ENCODE measurements at places on chromosomes 1 and 21. TPM values are rescaled to one million over a fixed set of nuclear protein-coding genes. Genes with fewer than 3 reads are reported as not detected.

IGSF21 gene
- 4.4 TPM for total RNA-seq

ST6GALNAC3 gene
- 46.8 TPM for total RNA-seq

TEDDM1 gene
- total RNA-seq = not detected

RHD gene
- 0.38 TPM for total RNA-seq

LRRC8C gene
- total RNA-seq = 20.1 TPM

- DNase-seq = no peak
Measured at GRCh38 chr1:54556110-54556509, 8.1 kb downstream of the ACOT11 start.

DNA sequence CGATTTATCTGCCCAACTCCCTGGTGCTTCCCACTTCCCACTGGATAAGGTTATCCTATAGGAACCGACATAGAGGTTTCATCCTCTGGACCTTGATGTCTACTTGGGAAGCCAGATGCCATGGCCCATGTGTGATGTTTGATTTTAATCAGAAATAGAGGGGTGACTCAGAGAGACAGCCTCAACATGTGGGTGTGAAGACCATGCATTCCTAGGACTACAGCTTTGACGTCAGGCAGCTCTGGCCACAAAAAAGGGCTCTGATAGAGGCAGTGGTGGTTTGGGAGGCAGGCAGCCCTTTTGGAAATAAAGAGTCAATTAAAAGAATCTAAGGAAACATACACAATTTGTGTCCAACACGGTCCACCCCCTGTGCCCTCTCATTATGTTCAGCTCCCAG, 5.2 kb upstream of the SH2D2A start:
- DNase-seq = no peak

- DNase-seq = no peak
Measured at GRCh38 chr1:246680696-246681130, 43.5 kb upstream of the SCCPDH start.

- no peak for DNase-seq
Measured at GRCh38 chr1:94792473-94793295, 27.5 kb upstream of the SLC44A3 start.

DNA sequence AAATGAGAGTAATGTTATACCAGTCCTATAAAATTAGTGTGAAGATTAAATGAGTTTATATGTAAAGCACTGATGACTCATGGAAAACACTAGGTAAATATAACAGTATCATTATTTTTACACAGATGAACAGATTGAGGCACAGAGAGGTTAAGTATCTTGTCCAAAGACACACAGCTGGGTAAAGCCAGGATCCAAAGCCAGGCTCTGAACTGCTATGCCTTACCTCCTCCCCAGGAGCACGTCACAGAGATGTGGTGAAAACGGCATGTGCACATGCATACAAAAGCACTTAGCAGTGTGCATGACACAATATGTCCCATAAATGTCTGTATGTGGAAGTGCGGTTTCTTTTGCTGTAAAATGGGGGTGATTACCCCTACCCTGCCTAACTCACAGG, 56.9 kb downstream of the MAN1C1 start:
- DNase-seq = no peak

- DNase-seq = no peak
Measured at GRCh38 chr1:163970699-163971098, 588.3 kb upstream of the PBX1 start.

DNA sequence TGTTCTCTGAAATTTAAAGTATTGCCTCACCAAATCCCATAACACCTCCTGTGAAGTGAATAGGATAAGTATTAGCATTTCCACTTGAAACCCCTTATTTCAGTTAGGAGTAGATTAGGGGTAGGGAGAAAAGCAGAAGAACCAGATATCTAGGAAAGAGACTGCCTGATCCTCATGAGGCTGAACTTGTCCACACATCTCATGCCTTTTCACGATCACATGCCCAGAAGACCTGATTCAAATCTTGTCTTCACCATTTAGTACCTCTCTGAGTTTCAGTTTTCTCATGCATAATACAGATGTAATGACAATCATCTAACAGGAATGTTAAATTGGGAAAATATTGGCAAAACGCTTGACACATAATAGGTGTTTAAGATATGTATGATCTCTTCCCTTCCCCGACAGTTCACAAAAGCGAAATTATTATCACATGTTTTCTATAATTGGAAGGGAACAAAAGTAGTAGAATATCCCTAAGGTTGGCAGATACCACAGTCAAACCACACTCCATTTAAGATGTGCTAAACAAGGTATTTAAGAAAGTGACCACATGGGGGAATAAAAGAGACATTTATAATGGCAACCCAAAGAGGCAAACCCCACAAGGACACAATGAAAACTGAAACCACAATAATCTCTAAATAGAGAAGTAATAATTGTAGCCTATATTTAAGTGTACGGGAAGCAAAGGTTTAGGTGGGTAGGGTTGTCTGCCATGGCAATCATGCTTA, 25.2 kb downstream of the GFI1 start:
- DNase-seq = no peak

GRCh38 chr1:208213786-208214185, 30.4 kb downstream of the PLXNA2 start:
- DNase-seq = no peak

DNA sequence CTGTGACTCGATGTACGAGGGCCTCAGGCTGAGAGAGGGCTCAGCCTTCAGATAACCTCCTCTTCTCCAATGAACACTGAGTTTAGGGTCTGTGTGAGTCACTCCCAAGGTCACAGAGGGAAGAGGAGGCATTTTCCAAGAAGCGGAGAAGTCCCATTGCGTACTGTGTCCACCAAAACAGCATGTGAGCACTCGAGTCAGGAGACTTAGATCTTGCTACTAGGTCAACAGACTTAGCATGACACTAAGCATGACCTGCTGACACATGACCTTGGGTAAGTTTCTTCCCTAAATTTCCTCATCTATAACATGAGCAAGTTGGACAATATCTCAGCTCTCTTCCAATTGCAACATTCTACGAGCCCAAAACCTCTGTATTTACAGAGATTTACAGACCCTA, 68.0 kb downstream of the PLPP3 start:
- no peak for DNase-seq

DNA sequence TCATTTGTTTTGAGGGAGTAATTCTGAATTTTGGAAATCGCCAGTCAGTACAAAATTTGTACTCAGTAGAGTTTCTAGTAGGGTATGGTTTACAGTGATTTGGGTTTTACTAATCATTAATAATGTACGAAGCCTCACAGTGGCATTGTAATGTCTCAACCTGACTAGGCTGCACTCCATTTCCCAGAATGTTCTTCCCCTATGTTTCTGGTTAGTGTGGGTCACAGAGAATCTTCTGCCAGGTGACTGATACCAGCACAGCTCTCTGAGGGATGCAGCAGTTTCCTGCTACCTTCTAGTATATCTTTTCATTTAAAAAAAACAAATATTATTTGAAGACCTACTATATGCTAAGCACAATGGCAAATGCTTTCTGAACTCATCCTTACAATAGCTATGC, 112.9 kb downstream of the PTPN14 start:
- DNase-seq = no peak

DNA sequence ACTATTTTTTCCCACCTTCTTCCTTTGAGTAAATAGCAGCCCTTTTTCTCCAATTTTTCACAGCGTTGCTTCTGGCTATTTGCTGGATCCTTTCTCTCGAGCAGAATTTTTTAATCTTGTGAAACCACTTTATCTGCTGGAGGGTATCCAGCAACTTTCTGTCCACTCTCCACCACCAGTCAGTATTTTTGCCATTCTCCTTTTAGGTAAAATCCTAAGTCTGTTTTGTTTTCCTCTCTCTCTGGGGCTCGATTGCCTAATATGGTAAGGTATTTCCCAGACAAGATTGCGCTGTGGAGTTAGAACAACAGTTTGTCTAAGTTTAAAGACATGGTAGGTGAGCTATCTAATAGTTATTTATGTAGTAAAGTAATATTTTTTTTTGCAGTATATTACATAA, 156.9 kb downstream of the PPP1R12B start:
- no peak for DNase-seq

GRCh38 chr1:147480565-147480935, 60.8 kb upstream of the BCL9 start:
- no peak for DNase-seq

DNA sequence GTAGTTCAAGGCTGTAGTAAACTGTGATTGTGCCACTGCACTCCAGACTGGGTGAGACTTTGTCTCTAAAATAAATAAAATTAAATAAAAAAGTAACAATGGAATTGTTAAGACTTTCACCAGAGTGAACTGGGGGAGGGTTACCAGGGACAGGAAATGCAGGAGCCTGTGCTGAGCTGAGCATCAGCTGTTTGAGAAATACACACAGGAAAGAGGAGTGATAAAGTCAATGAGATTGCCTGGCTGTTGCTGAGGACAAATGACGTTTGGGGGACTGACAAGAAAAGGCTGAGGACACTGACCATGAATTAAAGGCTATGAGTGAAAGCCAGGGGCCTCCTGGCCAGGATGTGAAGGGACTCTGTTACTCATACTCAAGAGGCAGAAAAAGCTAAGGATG, 226.3 kb downstream of the SETD4 start:
- DNase-seq = no peak

DNA sequence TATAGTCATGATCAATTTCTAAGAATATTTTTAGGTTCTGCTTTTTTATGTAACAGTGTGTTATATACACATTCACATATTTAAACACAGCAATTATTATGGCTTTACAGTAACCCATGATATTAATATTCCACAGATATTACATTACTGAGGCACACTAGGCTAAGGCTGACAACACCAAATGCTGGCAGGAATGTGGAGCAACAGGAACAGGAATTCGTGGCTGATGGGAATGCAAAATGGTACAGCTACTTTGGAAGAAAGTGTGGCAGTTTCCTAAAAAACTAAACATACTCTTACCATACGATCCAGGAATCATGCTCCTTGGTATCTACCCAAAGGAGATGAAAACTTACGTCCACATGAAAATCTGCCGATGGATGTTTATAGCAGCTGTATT, 1.9 kb upstream of the KCNJ9 start:
- no peak for DNase-seq

DNA sequence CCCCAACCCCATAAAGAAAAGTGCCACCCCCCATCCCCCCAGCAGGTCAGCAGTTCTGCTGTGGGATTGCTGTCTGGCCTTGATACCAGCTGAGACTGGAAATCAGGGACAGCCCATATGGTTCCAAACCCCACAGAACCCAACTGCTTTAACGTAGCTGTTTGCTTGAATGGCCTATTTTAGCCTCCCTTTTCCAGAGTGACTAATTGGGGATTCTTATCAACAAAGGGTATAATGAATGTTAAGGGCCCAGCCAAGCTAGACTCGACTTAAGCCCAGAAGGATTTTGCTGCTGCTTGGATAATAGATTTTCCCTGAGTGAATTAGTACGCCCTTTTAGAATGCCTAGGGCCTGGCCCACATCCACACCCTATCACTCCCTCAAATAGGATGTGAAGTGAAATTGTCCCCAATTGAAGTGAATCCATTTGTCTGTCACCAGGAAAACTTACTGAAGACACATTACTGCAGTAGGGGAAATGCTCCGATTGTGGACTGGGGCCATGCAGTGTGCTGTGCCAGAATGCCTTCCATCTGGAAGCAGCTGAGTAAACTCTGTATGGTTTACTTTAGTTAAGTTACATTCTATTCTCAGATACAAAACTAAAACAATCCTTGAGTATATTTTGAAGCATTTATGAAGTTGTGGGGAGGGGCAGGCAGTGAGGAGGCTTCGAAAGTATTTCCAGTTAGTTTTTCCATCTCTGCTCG, 156.9 kb downstream of the DHRS3 start:
- DNase-seq = no peak

- DNase-seq = no peak
Measured at GRCh38 chr1:86758570-86758969, 54.2 kb downstream of the SH3GLB1 start.

DNA sequence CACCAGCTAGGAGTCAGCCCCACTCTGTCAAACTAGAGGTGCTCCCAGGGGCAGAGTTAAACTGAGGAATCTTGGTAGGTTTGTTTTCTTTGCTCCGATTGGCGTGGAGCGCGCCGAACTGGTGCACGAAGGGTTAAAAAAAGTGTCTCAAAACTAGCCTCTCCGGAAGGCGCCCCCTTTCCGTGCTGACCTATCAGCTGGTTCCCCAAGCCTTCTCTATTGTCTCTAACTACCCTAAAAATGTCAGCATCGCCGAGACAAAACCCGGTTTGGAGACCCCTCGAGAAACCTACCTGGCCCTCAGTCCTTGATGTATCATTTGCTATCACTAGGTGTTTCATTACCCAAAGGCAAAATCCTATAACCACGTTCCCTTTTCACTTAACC, 2.2 kb downstream of the TGFB2 start:
- no peak for DNase-seq

DNA sequence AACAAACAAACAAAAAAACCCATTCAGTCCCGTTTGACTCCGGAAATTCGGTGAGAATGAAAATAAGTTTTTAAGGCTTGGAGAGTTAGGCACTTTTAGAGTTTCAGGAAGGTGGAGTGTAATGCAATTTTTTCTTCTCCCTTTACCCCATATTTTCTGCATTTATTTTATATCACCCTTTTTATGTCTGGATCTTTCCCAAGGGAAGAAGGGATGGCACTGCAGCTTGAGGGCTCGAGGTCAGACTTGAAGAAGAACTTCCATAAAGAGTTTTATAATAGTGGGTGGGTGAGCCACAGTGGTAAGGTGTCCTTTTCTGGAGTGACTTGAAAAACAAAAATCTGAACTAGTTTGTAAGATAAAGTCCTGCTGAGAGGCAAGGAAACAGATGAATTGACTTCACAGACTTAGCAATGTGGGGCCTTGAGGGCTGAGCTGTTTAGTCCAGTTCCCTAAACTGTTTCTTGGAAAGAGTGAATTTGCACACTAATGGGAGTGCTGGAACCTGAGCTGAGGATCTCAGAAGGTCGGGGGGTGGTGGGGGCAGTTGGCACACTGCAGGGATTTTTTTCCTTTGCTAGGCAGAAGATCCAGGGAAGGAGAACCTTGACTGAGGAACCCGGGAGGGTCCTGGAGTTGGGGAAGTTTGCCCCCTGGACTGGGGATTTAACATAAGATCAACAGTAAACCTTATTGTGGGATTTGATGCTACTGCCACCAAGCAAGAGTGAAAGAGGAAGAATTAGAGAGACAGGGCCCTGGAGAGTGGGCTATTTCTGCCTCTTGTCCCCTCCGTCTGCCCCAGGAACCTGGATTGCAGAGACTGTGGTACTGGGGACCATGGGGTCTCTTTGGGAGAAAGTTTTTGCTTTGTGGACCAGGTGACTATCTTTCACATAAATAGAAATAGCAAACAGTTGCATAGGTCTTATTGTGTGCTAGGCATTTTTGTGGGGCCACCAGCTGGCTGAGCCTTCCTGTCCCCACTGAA, 1.8 kb upstream of the MEX3A start:
- DNase-seq = no peak

Measured in endothelial cell (in vitro differentiated cells).